ENCODE measurements at places on chromosomes 16 and 17.

DNA sequence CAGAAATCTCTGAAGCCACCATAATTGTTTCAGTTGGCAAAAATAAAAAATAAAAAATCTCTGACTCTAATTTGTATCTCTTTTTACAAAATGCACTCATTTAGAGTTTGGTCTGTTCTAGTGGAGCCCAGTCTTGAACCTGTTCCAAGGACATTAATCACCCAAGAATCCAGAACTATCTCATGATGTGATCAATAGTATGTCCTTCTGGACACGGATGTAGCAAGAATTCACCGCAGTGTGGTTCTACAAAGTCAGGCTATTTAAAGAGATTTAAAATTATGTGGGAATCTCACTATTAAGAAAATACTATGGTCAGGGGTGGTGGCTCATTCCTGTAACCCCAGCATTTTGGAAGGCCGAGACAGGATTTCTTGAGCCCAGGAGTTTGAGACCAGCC, 21.8 kb upstream of the ANKFN1 start:
- no peak for DNase-seq

DNA sequence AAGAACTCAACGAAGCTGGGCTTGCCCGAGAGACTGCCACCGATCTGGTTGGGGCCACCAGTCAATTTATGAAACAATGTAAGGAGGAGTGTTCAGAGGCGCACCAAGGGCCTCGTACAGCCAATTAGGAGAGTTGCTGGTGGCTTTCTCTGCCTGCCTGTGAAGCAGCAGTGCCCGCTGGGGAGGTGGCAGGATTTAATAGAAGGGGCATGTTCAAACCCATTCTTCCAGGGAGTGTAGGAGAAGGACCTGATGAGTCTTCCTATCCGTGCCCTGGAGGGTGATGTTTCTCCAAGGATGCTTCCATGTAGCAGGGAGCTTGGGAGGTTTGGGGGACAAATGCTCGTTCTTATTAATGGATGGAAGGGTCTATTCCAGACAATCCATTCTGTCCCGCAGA, 178.4 kb downstream of the CCDC182 start:
- DNase-seq: no peak

DNA sequence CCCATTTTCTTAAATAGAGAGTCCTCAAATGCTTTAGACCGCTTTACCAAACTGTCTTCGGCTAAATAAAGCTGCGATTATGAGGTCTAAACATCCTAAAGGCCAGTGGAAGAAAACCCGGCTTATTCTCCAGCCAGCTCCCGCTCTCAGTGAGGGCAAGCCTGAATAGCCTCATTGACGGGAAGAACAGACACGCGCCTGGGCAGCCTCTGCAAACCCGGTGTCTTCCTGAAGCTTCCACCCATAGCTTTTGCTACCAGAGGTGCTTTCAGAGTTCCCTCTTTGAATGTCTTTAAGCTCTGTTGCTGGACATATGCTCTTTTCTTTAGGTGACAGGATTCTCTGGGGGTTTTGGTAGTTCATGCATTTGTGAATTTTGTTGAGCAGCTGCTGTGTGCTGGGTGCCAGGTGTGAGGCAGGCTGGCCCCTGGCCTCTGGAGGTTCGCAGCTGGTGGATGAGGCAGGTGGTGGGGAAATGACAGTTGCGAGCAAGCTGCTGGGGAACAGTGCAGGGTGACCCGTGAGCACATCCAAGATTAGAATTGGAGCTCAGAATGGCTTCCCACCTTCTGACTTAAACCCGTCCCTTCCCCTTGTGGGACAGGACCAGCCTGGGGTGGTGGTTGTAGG, 44.7 kb downstream of the CRISPLD2 start:
- no peak for DNase-seq

DNA sequence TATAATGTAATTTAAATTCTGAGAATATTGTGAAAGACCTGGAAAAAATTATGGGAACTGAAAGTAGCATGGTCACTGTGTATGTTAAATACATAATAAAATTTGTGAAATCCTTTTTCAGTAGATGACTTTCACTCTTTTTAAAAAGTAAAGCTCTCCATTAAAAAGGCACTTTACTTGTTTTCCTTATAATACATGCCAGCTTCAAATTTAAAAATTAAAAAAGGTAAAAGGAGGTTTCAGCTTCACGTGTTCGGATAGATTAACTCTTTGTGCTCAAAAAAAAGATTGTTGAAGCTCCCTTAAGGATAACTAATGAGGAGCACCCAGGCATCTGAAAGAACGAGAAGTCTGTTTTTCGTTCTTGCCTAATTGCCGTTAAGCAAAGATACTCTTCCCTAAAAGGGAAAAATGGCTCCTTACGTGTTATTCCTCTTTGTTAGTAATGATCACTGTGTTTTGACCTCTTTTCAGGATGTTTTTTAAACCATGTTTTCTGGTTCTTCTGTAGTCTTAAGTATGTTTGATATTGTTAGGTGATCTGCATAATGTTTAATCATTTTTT, 87.8 kb downstream of the TUBD1 start:
- peak; percentile 93 for DNase-seq

- peak; percentile 58 for DNase-seq
Observed at GRCh38 chr17:68533887-68534694, 21.9 kb downstream of the PRKAR1A start.

- no peak for DNase-seq
Observed at GRCh38 chr16:49688036-49688697, 167.7 kb downstream of the ZNF423 start.

GRCh38 chr16:3070608-3071111, 5.2 kb downstream of the IL32 start:
- DNase-seq: no peak

DNA sequence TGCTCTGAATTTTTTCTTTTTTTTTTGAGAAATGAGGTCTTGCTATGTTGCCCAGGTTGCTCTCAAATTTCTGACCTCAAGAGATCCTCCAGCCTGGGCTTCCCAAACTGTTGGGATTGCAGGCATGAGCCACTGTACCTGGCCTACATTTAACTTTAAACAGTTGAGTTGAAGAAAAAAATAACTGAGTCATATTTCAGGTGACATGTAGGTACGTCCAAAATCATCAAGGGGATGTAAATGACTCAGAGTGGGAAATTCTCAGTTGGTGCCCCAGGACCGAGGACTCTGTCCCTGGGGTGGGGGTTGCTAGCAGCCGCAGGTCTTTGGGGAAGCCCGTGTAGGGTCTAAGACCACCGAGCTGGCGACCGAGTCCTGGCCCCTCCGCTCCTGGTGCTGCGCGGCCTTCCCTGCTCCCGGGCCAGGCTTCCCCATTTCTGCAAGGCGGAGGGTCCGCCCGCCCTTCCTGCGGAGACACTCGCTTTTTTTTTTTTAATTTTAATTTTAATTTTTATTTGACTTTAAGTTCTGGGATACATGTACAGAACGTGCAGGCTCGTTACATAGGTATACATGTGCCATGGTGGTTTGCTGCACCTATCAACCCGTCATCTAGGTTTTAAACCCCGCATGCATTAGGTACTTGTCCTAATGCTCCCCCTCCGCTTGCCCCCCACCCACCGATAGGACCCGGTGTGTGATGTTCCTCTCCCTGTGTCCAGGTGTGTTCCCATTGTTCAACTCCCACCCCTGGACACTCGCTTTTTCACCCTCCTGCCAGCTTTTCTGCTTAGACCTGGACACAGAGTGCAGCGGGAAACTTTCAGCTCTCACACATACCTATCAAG, 12.7 kb upstream of the N4BP1 start:
- DNase-seq: no peak

DNA sequence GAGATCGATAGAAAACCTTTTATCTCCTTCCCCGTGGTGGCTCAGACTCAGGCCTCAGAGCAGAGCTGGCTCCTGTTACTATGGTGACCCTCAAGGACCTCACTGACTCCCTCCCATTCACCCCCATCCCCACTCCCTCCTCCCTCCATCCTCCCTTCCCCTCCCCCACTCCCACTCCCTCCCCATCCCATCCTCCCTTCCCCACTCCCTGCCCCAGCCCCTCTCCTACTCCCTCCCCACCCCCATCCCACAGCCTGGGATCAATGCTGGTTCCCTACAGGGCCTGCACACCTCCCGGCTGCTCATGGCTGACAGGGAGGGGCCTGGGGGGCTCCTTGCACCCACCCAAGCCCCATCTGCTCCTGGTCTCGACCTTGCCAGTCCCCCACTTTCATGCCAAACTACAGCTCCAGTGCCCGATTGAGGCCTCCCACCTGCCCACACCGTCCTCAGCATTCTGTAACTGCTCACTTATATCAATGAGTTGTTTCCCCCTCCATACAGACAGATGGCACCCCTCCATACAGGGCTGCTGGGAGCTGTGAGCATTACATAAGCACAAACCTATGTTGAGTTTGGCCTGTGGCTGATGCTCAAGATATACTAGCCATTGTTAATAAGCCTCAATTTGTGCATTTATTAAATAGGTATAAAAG, 11.6 kb upstream of the RAI1 start:
- DNase-seq: no peak

DNA sequence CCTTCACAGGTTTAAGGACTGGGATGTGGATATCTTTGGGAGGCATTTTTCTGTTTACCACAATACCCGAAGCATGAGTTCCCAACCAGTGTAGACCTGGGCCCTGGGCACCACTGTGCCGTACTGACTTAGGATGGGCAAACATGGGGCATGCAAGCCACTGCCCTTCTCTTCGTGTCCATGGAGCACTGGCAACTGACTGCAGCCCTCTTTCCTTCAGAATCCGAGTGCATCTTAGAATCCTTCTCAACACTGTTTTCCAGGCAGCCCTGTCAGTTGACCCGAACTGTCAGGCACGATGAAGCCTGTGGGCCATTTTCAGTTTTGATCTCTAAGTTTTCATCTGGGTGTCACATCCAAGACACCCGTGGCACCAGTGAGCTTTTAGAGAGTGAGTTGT, 59.2 kb downstream of the SHISA6 start:
- no peak for DNase-seq

- DNase-seq: no peak
Observed at GRCh38 chr16:3001316-3001715, 11.4 kb upstream of the CLDN9 start.
